ENCODE measurements at places on chromosomes 6 and 20.

DNA sequence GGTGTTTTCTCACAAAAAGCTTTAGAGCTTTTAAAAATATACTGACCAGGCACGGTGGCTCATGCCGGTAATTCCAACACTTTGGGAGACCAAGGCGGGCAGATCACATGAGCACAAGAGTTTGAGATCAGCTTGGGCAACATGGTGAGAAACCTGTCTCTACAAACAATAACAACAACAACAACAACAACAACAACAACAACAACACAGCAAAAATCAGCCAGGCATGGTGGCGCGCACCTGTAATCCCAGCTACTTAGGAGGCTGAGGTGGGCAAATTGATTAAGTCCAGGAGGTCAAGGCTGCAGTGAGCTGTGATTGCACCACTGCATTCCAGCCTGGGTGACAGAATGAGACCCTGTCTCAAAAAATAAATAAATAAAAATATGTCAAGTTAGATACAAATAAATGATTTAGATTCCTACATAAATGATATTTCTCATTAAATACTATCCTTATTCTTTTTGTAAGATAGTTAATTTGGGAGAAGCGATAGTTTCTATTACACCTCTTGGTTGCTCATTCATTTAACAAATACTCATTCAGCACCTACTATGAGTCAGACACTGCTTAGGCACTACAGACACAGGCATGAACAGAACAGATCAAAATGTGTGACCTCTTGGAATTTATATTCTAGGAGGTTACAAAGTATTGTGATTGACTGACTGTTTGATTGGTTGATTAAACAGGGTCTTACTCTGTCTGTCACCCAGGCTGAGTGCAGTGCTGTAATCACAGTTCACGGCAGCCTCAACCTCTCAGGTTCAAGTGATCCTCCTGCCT lies 83.5 kb upstream of the BEND3 start:
- no peak for DNase-seq

DNA sequence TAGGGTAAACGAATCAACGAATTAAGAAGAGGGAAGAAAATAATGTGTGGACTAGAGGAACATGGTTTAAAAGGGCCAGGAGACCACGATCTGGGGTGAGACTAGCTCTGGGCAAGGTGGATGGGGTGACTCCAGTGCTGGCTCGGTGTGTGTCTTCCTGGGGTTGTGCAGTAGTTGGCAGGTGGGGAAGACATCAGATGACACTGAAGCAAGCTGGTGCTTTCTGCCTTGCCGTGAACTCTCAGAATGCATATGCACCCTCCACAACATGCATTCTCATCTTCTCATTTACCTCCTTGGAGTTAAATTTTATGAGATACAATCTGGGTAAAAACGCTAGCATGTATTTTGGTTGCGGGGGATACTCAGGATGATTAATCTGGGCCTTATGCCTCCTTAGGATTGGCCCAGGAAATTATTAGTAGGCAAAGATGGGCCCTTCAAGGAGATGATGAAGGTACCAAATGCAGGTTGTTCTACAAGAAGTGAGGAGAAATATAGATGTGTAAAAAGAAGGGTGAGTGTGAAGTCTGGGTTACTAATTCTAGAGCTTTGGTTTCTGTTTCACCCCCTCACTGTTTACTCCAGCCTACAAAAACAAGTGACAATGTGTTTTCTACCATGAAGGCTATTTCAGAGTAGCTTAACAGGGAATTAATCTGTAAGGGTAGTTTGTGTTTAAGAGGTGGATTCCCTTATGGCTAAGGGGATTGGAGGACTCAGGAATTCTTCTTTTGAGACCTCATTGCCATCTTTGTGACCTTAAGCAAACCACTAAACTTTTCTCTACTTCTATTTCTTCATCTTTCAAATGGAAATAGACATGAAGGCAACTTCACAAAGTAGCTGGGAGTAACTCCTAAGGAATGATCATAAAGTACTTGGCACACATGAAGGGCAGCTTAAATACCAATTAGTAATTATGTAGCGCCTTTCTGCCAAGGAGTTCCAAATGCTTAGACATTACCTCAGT lies 71.0 kb upstream of the SUPT3H start:
- no peak for DNase-seq

- DNase-seq: peak; percentile 21
Observed at GRCh38 chr6:106461084-106461483, 100.6 kb downstream of the CRYBG1 start.

DNA sequence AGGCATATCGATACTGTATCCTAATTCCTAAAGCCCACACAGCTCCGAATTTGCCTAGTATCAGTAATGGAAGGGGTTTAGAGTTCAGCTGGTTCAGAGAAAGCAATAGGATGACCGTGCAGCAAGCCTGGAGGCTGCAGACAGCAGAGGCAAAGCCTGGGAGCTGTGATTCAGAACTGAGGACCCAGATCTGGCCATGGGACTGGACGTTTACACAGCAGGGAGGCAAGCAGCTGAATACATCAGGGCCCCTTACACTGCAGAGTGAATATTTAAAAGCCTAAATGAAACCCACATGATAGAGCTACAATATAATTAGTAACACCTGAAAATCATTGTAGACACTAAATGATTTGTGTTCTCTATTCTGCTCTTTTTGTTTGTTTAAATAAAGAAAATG lies 38.0 kb downstream of the ELOVL2 start:
- no peak for DNase-seq

GRCh38 chr6:79375635-79376337 lies 141.3 kb upstream of the HMGN3 start:
- DNase-seq: no peak

DNA sequence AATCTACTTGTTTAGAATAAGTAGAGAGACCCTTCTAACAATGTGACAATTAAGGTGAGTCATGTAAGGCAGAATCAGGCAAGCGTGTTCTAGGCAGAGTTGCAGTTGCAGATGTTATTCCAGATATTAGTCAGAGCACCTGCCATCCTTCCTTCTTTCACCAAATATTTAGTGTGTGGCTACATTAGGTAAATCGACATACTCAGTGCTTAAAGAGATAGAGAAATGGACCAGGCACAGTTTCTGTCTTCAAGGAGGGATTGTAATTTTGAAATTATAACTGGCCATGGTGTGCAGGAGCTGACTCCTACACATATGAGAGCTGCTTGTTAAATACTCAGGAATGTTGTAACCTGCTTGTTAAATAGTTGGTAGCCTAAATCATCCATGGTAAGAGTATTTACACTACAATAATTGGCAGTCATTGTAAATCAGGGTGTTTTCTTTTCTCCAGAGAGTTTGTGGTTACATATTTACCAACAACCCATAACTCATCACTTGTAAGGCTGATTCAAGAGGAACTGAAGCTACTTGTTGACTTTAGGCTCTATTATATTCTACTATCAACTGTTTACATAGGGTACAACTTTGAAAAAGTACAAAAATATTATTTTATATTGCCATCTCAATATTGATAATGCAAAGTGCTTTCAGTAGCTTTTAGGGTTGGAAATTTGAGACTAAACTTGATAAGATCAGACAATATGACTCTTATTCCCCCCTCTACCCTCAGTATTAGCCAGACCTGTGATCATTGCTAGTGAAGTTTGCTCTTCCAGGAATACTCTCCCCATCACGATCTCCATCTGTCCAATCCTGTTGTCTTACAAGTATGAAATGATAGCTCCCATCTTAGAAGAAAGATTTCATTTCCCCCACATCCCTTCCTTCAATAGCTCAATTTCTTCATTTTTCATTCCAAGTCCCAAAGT lies 607.1 kb downstream of the COL12A1 start:
- no peak for DNase-seq

DNA sequence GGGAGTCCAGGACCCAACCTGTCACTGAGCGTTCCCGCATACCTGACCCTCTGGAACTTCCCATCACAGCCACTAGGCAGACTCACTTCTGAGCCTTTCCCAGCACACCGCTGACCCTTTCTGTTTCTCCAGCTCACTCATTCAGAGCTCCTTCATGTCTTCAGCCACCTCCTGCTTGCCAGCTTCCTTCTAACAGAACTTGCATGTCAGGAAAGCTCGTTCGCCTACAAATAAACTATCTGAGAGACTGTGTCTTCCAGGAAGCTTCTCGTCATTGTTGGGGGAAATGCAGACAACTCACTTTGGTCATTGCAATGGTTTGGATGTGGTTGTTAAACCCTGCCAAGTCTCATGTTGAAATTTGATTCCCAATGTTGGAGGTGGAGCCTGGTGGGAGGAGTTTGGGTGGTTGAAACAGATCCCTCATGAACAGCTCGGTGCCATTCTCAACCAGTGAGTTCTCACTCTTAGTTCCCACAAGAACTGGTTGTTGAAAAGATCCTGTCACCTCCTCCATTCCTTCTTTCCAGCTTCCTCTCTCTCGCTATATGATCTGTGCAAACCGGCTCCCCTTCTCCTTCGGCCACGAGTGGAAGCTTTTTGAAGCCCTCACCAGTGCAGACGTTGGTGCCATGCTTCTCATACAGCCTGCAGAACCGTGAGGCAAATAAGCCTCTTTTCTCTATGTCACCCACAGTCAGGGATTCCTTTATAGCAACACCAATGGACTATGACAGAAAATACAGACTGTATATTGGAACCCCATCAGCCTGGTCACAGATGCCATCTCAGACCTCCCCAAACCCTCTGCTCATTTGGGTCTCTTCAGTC lies 1.4 kb upstream of the MUC21 start:
- no peak for DNase-seq

- no peak for DNase-seq
Observed at GRCh38 chr6:150800674-150801314, 64.7 kb upstream of the MTHFD1L start.

DNA sequence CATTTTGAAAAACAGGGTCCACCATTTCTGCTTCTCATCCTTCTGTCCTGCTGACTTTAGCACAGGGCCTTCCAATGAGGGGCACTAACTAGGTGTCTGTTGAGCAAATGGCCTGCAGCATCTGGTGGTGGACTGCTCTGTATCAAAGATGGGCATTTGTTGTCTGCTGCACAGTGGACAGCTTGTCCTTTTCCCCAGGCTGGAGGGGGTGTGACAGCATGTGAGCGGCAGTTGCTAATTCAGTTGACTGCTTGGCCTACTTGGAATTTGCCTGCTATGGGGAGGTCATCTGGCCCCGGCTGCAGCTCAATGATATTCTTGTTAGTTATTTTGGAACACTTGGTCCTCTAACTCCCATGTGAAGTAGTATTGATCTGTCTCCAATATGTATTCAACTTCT lies 93.7 kb downstream of the SH3BGRL2 start:
- no peak for DNase-seq

DNA sequence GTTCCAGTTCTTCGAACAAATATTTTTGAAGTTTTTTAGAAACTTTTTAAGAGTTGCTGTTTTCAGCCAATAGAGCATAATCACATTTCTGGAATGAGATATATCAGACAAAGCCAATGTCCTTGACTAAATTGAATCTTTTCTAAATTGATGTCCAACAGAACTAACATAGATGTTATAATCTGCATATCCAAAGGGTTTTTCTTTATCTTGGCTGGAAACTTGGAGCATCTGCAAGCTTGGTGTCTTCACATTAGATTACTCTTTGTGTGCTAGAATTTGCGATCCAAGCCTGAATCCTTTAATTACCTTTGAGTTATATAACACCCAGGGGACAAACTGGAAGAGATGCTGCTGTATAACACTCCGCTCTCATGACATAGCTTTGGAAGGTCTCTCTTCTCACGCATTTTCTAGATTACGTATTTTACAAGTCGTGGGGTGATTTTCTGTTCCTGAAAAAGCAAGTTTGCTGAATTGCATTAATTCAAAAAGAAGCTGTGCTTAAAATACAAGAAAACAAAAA lies 64.4 kb upstream of the FUCA2 start:
- DNase-seq: no peak

DNA sequence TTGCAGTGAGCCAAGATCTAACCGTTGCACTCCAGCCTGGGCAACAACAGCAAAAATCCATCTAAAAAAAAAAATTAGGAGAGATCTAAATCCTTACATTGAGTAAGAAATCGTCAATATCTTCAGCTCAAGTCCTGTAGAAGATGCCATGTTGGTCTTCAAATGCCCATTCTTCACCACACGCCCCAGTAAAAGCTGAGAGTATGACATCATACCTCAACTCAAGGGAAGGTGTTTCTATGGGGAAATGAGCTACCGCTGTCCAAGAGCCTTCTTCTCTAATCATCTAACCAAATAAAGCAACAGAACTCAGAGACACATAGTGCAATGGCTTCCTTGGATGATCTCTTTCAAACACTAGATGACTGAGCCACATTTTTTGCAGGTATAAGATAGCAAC lies 2.5 kb upstream of the ZC3H12D start:
- no peak for DNase-seq

- no peak for DNase-seq
Observed at GRCh38 chr6:15949982-15950381, 178.9 kb upstream of the MYLIP start.

DNA sequence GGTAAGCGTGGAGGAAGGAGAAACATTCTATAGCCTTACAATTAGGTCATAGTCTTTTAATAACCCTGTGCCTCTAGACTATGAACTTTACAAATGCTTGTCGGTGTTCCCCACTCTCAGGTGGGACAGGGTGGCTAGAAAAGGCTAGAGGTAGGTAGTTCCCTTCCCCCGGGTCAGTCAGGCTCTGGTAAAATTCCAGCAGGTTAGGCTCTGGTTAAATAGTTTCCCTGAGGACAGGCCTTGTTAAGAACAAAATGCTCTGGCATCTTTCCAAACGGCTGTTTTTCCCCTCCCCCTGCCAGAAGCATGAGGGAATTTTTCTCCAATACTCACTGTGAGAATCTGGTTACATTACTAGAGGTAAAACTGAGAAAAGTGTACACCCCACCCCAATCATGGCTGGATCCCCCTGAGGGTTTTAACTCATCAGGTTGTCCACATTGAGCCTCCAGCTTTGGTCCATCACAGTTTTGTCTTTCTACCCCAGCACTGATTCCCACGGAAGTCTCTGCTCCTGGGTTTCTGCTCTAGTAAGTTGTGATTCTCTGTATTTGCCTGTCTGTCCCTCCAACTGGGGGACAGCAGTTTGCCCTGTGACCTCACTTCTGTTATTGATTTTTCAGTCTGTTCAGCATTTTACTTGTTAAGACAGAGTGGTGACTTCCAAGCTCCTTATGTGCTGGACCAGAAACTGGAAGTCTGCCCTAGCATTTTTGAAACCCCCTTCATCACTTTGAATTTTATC lies 84.7 kb upstream of the ADGRF1 start:
- DNase-seq: no peak

GRCh38 chr20:44601801-44602204 lies 19.4 kb downstream of the PKIG start:
- no peak for DNase-seq

DNA sequence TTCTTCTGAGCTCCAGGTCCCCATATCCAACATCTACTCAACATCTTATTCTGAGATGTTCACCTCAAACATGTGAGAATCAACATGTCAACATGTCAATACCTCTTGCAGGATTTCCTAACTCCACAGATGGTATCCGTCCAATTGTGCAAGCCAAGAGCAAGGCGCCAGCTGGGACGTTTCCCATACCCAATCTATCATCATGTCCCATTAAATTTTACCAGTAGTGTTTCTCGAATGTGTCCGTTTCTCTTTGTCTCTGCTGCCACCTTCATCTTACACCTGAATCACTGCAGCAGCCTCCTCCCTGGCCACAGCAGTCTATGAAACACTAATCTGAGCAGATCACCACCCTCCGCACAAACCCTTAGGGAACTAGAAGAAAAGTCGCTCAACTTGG lies 78.0 kb upstream of the RPS6KA2 start:
- no peak for DNase-seq

Measured in WERI-Rb-1 (cell line).